ENCODE measurements at places on chromosomes 5 and 9.
A peak's percentile ranks its signal among the peaks of the same experiment; 100 is the strongest.

DNA sequence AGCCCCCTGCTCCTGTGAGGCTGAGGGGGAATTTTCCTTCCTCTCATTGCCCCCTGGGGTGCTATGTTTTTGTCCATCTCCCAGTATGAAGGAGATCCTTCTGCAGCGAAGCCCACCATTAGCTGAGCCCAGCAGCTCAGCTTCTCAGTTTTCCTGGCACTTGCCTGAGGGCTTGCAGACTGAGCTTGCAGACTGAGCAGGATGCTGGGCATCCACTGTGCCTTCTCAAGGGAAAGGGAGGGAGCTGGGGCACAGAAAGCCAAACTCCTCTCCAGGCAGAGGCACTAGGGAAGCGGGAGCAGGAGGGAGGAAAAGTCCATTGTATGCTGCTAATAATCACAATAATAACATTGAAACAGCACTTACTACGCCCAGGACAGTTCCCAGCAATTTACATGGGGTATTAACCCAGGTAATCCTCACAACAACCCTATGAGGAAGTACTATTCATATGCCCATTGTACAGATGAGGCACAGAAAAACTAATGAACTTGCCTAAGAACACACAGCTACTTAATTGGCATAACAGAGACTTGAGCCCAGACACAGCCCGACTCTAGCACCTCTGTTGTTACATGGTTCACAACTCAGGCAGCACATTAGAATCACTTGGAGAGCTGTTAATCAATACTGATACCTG is 86.9 kb upstream of the SSBP2 start:
- DNase-seq: no peak

- peak; percentile 2 for DNase-seq
These were observed 1967.0 kb upstream of the CDH9 start for GRCh38 chr5:29005386-29005785.

DNA sequence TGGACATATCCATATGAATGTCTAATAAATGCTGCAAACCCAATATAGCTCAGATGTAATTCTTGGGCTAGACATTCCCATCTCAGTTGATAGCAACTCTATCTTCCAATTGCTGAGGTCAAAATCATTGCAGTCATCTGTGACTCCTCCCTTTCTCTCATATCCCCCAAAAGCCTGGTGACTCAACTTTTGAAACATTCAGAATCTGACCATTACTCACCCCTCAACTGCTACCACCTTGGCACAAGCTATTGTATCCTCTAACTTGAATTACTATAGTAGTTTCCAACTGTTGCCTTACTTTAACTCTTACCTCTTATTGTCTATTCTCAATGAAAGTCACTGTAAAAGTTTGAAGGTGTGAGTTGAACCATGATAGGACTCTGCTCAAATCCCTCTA is 600.1 kb upstream of the RGMB start:
- DNase-seq: no peak

GRCh38 chr5:181211208-181211607 is 6.2 kb upstream of the TRIM7 start:
- no peak for DNase-seq

GRCh38 chr5:140926443-140927227 is 536 bp downstream of the PCDHAC1 start:
- no peak for DNase-seq

DNA sequence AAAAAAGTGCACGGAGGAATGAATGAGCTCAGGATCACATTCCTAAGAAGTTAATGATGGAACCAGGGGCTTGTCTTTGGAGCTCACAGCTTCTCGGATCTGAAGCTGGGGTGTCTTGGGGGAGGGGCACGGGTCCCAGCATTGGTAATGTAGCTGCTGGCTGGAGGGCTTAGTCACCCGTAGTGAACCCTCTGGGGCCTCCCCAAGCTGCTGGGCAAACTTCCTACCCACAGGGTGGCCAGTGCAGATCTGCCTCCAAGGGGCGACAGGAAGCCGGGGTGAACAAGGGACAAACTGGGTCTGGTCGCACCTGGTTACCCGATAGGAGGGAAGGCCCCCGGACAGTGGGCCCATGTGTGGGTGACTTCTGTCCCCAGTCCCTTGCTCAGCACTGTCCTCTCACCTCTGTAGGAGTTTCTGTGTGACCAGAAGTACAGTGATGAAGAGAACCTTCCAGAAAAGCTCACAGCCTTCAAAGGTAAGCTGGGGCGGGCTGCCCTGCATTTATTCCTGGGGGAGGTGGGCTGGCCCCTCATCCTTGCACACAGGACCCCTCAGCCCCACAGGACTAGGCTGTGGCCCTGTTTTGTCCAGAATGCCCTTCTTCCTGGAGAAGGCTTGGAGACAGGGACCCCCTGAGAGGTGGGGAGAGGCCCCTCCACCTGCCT is 14.1 kb upstream of the NUP214 start:
- no peak for DNase-seq

DNA sequence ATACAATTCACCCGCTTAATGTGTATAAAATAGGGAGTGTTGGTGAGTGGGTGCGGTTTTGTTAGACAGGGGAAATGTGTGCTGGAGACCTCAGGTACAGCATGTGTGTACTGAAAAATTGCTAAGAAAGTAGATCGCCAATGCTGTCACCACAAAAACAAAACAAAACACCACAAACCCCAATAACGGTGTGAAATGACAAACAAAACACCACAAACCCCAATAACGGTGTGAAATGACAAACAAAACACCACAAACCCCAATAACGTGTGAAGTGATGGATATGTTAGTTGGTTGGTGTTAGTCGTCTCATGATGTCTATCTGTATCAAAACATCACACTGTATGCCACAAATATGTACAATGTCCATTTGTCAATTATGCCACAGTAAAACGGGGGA is 14.2 kb upstream of the GFPT2 start:
- DNase-seq: no peak

GRCh38 chr9:21961569-21961968 is 32.6 kb downstream of the CDKN2A start:
- peak; percentile 12 for DNase-seq

DNA sequence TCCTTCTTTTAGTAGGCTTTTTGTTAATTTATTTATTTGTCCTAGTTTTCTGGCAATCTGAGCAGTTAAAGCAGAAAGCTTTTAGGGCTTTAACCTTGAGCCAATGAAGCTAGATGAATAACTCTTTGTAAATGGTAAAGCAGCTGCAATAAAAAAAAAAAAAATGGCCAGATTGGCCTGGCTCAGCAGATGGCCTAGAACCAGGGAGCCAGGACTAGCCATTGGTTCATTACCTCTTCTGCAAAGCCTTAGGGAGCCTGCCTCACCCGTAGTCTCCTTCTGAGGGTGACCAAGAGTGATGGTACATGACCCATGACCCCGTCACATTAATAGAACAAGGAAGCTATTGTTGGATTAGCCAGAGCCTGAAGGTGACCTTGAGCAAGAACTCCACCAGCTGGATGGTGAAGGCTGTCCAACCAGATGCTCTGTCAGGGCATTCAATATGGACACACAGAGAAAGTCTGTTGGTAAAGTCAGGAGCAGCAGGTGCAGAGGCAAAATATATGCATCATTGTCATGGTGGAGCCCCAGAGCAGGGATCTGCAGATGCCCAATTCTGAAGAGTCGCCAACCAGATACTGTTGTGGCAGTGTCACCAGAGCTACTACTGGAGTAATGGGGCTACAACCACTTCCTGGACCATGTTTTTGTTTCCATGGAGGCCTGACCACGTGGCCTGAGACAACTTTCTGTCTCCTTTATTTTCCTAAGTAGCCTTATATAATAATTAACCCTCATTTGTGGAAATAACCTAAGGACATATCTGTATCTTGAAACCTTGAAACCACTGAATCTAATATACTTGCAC is 100.7 kb downstream of the MTX3 start:
- no peak for DNase-seq

DNA sequence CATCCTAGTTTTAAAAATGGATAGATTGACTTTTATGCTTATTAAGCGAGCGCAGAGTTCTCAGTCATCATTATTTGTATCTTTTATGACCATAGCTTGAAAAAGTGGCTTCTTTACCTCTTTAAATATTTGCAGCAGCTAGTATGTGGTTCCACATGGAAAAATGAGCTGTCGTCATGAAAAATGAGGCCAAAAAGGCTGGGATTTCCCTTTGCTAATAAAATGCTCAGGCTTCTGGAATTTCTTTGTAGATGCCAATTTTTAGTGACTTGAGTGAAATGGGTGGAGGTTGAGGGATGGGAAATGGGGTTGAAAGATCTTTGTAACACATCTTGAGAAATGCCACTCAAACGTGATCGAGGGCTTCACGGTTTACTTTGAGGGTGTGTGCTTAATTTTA is 35.2 kb downstream of the RAI14 start:
- DNase-seq: no peak

DNA sequence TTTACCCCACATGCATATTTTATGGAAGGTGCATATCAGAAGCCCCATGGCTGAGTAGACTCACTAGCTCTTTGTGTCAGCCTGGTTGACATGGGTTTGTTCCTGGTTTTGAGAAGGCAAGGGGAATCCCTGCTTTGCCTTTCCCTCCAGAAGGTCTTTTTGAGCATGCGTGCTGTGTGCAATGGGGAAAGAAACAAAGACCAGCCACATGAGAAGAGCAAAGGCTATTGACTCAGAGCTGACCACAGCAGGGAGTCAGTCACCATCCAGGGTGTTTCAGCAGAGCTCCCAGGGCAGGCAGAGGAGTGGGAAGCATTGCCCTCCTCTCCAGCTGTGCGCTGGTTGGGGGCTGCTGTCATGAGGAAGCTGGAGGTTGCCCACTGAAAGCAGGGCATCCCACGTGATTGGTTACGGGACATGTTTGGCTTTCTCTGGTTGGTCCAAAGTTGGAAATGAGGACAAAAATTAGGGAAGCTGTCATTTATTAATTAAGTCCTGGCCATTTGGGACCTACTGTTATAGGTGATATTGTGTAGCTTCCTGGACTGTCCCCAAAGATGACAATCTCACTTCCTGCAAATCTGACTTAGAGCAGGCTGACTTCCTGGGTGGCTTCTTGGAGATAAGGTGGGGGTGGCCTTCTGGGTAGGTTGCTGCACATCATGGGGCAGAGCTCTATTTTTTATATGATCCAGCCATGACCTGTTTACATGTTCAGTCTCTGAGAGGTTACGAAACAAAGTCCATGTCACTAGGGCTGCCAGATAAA is 48.9 kb upstream of the TDRD7 start:
- no peak for DNase-seq

- DNase-seq: no peak
These were observed 240.7 kb downstream of the CSNK1G3 start for GRCh38 chr5:123752552-123753179.

GRCh38 chr5:17891881-17892280 is 257.6 kb downstream of the TAF11L14 start:
- DNase-seq: no peak

GRCh38 chr9:13597427-13597826 is 317.9 kb upstream of the MPDZ start:
- no peak for DNase-seq

DNA sequence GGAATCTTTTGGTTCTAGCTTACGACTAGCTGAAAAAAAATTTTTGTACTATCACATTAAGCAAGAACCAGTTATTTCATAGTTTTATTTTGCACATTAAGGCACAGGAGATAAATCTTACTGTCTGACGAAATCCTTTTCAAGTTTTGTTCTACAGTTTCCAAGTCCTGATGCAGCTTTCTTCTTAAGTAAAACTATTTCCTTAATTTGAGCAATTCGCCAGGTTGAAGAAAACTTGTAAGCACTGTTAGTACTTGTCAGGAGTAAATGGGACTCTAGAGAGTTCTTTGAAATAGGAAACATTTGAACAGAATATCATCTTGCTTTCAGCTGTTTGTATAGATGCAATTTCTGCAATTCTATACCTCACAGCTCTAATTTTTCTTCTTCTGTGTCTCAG is 318.8 kb upstream of the ELAVL2 start:
- no peak for DNase-seq

- no peak for DNase-seq
These were observed 6.8 kb downstream of the UBE2R2 start for GRCh38 chr9:33823801-33824200.

- DNase-seq: peak; percentile 72
These were observed 57.0 kb downstream of the COL15A1 start for GRCh38 chr9:99000476-99001395.

GRCh38 chr5:178474562-178475184 is 115.5 kb downstream of the COL23A1 start:
- no peak for DNase-seq

GRCh38 chr9:133640580-133641395 is 4.6 kb downstream of the DBH start:
- no peak for DNase-seq

GRCh38 chr5:90099099-90099498 is 310.5 kb downstream of the CETN3 start:
- DNase-seq: no peak

GRCh38 chr5:149207831-149208230 is 63.8 kb upstream of the AFAP1L1 start:
- DNase-seq: no peak

- no peak for DNase-seq
These were observed 88.4 kb upstream of the GRAMD2B start for GRCh38 chr5:126334760-126335159.

GRCh38 chr9:96089452-96090085 is 212.4 kb downstream of the HSD17B3 start:
- no peak for DNase-seq

DNA sequence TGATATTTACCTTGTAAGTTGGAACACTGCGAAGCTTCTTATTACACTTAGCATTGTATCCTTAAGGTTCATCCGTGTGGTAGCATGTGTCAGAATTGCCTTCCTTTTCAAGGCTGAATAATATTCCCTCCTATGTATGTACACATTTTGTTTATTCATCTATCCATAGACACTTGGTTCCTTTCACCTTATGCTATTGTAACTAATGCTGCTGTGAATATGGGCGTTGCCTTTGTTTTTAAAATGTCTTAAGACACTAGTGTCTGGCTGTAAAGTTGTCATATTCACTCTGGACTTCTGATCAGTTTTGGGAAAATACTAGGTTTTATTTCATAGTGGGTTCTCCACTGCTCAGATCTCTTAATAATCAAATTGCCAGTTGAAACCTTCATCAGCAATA is 383.3 kb upstream of the PRR16 start:
- no peak for DNase-seq

Measured in AML-193 (cell line).